ENCODE measurements at places on chromosomes 11 and 22.

GRCh38 chr11:100294748-100295147 lies 392.3 kb upstream of the ARHGAP42 start:
- DNase-seq, result no peak

DNA sequence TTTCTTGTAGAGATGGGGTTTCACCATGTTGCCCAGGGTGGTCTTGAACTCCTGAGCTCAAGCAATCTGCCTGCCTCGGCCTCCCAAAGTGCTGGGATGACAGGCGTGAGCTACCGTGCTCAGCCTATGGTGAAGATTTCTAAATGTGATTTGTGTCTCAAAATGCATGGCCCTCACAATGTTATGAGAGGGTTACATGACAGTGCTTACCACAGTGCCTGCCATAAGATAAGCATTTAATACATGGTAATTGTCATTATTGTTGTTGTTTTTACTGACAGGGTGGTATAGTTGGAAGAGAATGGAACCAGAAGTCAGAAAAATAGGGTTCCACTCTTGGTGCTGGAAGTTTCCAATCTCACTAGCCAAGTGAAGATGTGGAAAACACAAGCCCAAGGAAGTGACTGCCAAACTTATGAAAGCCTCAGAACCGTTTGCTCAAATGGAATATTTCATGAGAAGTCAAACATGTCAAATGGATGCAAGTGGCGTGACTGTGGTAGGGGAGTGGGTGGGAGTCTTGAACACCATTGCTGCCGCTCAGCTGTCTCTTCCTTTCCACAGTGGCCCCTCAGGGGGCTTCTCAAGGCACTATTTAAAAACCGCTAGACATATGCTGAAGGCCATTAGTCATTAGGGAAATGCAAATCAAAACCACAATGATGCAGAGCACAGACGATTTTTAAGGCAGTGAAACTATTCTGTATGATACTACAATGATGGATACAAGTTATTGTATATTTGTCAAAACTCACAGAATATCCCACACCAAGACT lies 29.1 kb upstream of the LMO2 start:
- DNase-seq, result peak; percentile 6

DNA sequence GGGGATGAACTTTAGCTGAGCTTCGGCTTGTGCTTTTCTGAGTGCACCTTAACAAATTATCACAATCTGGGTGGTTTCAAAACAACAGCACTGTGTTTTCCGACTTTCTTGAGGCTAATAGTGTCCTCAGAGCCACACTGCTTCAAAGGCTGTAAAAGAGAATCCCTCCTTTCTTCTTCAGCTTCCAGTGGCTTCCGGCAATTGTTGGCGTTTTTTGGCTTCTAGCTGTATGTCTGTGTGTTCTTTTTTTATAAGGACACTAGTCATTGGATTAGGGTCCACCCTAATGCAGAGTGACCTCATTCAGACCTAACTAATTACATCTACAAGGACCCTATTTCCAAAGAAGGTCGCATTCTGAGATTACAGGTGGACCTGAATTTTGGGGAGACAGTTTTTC lies 30.6 kb downstream of the KIAA1671 start:
- no peak for DNase-seq

DNA sequence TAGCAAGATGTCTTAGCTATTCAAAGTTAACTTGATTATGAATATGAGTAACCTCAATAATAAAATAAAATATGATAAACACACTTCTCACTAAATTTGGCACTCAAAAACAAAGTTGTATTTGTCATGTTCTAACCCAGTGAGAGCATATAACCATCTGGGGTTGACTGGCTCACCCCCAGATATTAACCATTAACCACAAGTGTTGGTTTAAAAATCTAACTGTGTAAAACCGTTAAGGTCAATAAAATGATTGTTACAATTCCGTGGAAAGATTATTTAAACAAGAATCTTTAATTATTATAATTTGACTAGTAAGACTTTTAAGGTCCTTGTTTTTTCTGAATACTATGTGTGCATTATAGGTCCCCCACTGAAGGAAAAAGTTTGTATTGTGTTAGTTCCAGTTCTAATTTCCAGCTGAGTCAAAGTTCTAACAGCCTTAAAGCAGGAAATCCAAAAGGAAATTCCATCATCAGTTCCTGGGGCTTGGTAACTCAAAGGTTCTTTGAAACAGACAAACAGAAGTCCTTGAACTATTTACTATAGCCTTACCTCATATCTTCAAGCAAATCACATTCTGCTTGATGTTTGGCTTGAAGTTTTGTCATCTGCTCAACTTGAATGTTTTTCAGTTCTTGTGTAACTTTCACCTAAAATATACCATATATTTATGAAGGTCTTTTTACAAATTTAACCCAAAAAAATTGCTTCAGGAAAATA lies 2.5 kb downstream of the FCHSD2 start:
- DNase-seq, result no peak

DNA sequence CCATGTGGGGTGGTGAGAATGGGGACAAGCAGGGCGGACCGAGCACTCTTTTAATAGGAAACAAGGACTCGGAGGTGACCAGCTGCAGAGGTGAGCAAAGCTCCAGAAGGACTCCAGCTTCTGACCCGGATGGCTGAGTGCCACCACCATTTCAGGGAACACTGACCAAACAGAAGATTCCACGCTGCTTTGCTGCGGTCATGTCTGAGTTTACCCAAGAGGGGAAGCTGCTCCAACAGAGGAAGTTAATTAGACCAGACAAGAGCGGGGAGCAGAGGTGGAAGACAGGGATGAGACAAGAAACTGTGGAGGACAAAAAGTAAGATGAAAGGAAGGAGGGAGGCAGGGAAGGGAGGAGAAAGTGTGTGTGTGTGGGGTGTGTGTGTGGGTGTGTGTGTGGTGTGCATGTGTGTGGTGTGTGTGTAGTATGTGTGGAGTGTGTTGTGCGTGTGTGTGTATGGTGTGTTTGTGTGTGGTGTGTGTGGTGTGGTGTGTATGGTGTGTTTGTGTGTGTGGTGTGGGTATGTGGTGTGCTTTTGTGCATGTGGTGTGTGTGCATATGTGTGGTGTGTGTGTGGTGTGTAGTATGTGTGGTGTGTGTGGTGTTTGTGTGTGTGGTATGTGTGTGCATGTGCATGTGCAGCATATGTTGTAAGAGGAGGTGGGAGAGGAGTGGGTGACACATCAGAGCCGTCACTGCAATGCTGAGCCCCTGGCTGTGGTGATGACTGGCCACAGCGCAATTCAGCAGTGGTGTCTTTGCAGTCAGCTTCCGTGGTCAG lies 82.2 kb upstream of the AKIP1 start:
- DNase-seq, result no peak

- no peak for DNase-seq
These were observed 27.7 kb downstream of the SLC36A4 start for GRCh38 chr11:93169950-93170561.

GRCh38 chr11:102615077-102615893 lies 9.8 kb downstream of the MMP20 start:
- DNase-seq, result no peak

DNA sequence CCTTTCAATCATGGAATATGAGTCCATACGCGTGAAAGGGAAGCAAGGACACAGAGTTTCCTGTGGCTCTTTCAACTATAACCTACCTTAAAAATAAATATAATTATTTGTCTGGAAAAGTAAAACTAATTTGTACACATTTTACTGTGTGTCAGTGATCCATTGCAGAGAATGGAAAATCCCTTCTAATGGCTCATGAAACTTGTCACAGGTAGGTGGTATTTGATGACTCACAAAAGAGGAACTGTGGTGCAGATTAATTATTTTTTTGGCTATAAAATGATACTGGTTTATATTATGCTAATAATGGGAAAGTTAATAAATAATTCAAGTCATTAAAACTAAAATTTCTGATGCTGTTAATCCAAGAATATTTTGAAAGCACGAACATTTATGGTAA lies 792.2 kb downstream of the METTL15 start:
- no peak for DNase-seq

- no peak for DNase-seq
These were observed 11.4 kb upstream of the MUC5AC start for GRCh38 chr11:1146365-1146764.

DNA sequence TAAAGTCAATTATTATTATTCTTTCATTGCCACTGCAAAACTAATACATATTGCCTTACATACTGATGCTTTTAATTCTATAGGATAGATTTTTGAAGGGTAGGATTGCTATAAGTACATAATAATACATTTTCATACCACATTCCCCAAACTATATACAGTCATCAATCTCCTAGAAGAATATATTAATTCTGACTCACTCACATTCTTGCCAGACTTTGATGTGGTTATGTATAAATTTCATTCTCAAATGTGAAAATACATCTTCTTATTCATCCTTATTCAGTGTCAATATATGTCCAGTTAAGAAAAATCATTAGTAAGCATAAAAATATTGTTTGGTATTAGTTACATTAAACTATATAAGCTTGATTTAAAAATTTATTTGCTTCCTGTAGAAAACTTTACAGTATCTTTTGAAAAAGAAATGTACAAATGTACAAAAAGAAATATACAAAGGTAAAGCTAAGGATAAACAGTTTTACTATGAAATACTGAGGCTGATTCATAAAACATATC lies 458.8 kb upstream of the CNTN5 start:
- no peak for DNase-seq

DNA sequence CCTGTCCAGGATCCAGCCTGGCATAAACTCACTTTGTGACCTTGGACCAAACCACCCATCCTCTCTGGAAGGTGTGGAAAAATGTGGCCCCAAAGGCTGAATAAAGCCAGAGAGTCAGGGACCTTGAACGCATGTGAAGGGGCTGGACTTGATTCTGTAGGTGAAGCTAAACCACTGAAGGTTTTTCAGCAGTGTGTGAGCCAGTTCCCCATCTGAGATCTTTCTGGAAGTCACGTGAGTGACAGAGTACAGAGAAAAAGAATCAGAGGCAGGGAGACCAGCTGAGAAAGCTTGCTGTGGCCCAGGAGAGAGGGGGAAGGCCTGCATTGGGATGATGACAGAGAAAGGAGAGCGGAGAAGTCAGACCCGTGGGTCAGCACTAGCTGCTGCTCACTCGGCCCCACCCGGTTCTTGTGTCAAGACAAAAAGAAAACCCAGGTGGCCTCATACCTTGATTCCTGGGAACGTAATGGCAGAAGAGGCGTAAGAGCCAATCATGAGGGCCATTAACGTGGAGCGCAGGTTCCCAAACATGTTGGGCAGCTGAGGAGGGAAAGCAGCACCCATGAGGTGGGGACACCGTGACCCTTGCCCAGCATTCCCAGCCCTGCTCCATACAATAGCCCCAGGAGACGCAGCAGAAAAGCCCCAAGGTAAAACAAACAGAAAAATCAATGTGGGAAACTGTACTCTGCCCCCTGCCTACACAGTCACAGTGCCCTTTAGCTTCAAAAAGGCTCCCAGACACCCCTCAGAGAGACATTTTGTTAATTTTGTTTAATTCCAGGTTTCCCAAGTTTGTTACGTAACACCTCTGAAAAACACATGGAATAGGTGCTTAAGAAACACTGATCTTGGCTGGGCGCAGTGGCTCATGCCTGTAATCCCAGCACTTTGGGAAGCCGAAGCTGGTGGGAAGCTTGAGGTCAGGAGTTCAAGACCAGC lies 17.9 kb downstream of the SLC43A1 start:
- DNase-seq, result no peak

- DNase-seq, result no peak
These were observed 16.9 kb downstream of the IL17RA start for GRCh38 chr22:17101475-17102296.

- DNase-seq, result no peak
These were observed 28.2 kb downstream of the HEPHL1 start for GRCh38 chr11:94049351-94049750.

DNA sequence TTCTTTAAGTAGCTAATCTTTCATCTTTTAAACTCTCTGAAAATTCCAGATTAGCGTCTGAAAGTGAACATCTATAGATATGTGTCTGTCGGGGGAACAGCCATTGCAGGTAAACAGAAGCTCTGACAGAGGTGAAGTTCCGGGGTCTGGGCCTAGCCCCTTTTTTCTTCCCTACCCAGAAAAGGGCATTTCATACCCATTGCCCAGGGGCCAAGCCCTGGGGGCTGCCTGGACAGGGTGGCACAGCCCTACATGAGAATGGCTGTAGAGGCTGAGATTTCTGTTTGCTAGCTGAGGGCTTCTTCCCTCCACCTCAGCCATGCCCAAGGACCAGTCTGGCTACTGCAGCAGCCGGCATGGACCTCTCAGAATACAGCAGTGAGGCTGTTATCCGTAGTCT lies 327.0 kb upstream of the PLET1 start:
- no peak for DNase-seq

DNA sequence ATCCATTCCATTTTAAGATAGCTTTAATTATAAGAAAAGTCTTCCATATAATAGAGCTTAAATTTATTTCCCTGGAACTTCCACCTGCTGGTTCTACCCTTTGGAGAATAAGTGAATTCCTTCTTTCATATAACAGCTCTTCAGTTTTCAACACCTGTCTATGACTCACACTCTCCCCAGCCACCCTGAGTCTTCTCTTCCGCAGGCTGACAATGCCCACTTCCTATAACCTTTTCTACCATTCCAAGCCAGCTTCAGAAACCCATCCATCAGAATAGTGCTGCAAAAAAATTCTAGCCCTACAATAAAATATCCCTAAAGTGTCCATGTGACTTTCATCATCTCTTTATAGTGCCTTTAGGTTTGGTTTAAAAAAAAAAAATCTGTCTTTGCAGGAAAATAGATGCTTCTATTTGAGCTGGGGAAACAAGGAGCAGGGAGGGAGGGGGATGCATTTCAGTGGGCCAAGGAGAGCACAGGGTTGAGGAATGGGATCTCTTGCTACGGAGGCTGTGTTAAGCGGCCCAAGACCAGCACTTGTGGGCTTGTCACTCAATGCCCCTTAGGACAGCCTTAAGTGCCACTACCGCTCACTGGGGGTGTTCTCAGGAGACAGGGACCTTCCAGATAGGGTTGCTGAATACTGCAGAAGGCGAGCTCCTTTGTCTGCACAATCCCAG lies 178.6 kb downstream of the DSCAML1 start:
- no peak for DNase-seq

- no peak for DNase-seq
These were observed 3.3 kb upstream of the KMT5B start for GRCh38 chr11:68216171-68216938.

GRCh38 chr22:29478326-29479276 lies 1.4 kb upstream of the NEFH start:
- DNase-seq, result no peak

DNA sequence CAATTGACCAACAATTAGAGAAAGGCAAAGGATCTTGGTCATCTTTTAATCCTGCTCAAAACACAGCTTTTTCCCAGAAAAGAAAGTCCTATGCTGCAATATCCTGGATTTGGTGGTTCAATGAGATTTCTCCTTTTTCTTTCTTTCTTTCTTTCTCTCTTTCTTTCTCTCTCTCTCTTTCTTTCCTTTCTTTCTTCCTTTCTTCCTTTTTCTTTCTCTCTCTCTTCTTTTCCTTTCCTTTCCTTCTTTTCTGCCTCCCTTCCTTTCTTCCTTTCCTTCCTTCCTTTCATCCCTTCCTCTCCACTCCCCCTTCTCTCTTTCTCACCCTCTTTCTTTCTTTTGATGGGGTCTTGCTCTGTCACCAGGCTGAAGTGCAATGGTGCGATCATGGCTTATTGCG lies 31.7 kb upstream of the MSANTD2 start:
- DNase-seq, result no peak

- no peak for DNase-seq
These were observed 227.1 kb downstream of the DSCAML1 start for GRCh38 chr11:117569911-117570310.

All from activated CD4-positive, alpha-beta T cell treated with anti-CD3 and anti-CD28 coated beads for 24 hours (primary cell).